Stimulated activated CD4-positive, alpha-beta T cell treated with anti-CD3 and anti-CD28 coated beads, Interleukin-1b, Interleukin-23, amount 100 ng/mL, for 1 hour (primary cell): ENCODE measurements at places on chromosomes 3 and 15.

DNA sequence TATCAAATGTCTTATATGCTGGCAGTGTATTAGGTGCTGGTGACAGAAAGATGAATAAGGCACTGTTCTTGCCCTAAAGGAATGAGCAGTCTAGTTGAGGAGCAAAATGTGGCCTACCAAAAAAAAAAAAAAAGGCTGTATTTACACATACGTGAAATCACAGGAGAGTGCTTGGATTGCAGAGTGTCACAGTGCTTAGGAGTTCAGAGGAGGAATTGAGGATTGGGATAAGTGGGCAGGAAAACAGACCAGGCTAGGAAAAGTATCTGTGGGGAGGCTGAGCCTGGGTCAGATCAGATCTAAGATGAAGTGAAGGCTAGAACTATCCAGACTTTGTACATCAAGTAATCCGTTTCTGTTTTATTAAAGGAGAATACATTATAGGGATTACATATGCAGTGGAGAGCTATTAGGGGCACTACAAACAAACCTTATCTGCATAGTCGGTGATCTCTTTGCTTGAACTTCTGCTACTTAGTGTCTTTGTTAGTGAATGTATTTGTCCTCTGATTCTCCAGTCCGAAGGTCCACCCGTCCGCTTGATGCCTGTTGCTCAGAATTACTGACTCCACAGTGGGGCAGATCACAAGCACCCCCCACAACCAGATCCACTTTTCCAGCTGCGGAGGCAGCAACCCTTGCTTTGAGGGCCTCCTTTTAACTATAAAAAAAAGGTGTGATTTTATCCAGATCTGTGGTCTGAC, 80.0 kb downstream of the FNDC3B start:
- no peak for DNase-seq

DNA sequence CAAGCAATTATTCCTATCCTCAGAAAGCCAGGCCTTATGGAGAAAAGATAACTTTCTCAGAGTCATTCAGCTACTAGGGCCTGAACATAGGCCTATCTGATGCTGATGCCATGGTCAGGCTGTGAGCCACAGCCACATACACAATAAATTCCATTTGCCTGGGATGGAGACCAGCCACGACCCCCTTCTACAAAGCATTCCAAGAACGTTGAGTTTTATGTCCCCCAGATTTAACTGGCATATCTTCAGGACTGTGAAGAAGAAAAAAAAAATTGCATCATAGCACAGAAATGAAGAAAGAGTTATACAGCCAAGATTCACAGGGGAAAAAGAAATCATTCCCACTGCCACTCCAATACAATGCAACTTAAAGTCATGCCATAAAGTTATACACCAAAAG, 100.0 kb downstream of the THBS1 start:
- DNase-seq = no peak

- no peak for DNase-seq
Observed at GRCh38 chr3:25604107-25604805, 60.5 kb downstream of the TOP2B start.

DNA sequence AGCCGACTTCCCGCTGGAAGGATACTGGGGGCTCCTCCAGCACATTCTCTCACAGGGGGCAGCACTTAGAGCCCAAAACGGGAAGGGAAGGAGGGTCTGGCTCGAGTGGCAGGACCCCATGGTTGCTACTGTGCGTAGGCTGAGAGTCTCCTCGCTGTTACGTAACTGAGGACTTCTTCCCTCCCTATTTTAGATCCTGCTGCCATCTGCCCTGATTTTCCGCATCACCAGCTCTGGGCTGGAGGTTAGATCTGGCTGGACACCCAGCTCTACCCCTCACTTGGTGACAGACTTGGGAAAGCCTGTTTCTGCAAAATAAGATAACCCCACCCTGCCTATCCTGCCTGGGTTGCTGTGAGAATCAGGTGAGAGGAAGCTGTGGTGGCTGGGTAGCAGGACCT, 47.7 kb downstream of the BDH1 start:
- no peak for DNase-seq

DNA sequence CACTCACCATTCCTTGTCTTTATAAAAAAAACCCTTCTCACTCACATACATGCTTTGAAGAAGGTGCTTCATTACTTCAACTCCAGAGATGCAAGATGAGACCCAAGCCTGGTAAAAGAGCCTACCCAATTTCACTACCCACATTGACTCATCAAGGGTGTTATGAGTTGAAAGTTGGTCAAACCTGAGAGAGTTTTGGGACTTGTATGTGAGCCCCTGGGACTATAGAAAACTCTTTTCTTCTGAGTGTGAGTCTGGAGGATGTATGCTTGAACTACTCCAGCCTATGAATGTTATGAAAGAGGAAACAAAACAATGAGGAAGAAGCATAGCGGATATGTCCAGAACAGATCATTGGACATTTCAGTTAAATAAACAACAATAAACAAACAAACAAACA, 106.5 kb upstream of the SATB1 start:
- no peak for DNase-seq

DNA sequence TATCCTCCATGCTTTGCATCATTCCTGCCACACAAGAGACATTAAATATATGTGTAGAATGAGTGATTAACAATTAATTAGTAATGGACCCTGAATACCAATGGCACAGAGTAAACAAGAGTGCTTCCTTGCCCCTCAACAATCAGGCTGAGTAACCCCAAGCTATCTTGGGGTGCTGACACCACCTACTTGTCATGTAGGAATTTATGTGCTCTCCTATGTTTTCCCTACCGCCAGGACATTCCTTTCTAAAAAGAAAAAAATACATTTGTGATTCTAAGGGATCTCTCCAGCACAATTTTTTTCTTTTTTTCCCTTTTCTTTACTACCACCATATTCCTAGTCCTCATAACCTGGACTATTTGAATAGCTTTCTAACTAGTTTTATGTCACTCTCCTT, 449.1 kb downstream of the MFSD1 start:
- DNase-seq = no peak

GRCh38 chr3:45583021-45583851, 11.3 kb upstream of the LIMD1 start:
- no peak for DNase-seq

- no peak for DNase-seq
Observed at GRCh38 chr3:83193526-83193925, 1432.1 kb upstream of the GBE1 start.
